Activated CD8-positive, alpha-beta memory T cell treated with anti-CD3 and anti-CD28 coated beads, Interleukin-2, amount 10 ng/mL, durations not matched to agents 7 days and 5 days (primary cell): ENCODE measurements at places on chromosomes 13 and 19. TPM values are rescaled to one million over a fixed set of nuclear protein-coding genes. Genes with fewer than 3 reads are reported as not detected.

GRCh38 chr19:38733493-38734175, 10.6 kb downstream of the CAPN12 start:
- peaks cover 44% of the 10 kb centered on the region for H3K4me1 ChIP-seq
- peaks cover 4% of the 10 kb centered on the region for H3K27me3 ChIP-seq
- peak overlapping the region; percentile 89 for H3K27ac ChIP-seq
- DNase-seq = peak; percentile 51
- peaks cover 19% of the 10 kb centered on the region for H3K36me3 ChIP-seq
- H3K4me3 ChIP-seq = peak overlapping the region; percentile 75

DNA sequence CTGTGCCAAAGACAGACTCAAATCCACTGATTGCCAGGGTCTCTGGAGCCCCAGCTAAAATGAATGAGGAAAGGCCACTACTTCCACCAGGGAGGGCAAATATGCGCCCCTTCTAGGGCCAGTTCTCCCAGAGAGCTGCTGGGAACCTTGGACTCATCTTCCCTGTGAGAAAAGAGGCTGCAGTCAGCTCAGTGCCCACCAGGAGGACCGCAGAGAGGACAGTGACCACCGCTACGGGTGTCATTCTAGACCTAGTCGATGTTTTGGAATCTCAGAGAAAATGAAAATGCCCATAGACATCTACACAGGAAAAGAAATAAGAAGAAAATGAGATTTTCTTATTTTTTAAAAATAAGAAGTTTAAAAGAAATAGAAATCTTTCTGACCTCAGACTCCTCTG, 235.1 kb downstream of the UQCRFS1 start:
- DNase-seq = no peak
- no peak overlapping the region for H3K4me3 ChIP-seq
- no peaks in the 10 kb centered on the region for H3K4me1 ChIP-seq
- H3K36me3 ChIP-seq = no peaks in the 10 kb centered on the region

KLHL1 gene
- not detected for total RNA-seq

- H3K36me3 ChIP-seq = peaks cover 57% of the 10 kb centered on the region
- H3K4me1 ChIP-seq = peaks cover 2% of the 10 kb centered on the region
- peak; percentile 75 for DNase-seq
- H3K27me3 ChIP-seq = no peaks in the 10 kb centered on the region
- H3K27ac ChIP-seq = no peak overlapping the region
These were observed 24.6 kb downstream of the SPC24 start for GRCh38 chr19:11130824-11131455.

SLC25A41 gene
- total RNA-seq = 0.52 TPM

DNA sequence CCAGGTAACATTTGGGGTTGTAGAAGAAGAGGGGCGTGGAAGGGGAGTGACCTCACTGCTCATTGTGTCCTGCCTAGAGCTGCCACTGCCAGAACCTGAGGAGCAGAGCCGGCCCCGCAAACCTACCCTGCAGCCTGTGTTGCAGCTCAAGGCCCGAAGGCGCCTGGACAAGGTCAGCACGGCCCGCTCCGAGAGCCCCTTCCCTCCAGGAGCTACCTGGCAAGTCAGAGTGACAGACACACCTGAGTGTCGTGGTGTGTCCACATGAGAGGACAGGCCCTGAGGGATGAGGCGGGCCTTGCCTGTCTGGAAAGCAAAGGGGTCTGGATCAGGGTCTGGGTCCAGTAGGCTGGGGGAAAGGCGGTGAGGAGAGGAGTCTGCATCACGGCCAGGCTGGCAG, 6.8 kb downstream of the KMT2B start:
- no peaks in the 10 kb centered on the region for H3K27me3 ChIP-seq
- no peak for DNase-seq
- peaks cover 6% of the 10 kb centered on the region for H3K4me1 ChIP-seq
- peaks cover 62% of the 10 kb centered on the region for H3K36me3 ChIP-seq
- H3K4me3 ChIP-seq = no peak overlapping the region

- peaks cover 25% of the 10 kb centered on the region for H3K36me3 ChIP-seq
- H3K27ac ChIP-seq = no peak overlapping the region
These were observed 38.0 kb downstream of the KCTD4 start for GRCh38 chr13:45162821-45163220.

EEF2 gene
- total RNA-seq = 1,382 TPM

DNA sequence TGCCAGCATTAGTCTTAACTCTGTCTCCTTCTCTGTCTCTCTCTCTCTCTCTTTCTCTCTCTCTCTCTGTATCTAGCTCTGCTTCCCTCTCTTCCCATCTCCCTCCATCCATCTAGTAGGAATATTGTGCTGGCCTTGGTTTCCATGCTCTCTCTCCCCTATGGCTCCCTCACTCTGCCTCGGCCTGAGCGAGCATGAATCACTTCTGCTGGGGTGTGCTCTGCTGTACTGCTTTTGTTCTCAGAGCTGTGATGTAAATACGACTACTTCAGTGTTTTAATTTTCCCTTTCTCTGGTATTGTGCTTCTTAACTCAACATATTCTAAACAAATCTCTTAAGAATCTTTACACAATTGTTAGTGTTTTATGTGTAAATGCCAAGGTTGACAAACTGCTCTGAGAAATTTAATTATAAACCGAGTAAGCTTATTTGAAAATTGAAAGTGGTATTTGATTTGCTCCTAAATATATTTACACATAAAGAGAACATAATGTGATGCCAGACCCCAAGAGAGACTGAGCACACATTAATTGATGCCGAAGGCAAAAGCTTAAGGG, 211.5 kb upstream of the KL start:
- H3K36me3 ChIP-seq = no peaks in the 10 kb centered on the region
- no peak for DNase-seq
- no peaks in the 10 kb centered on the region for H3K4me1 ChIP-seq
- H3K4me3 ChIP-seq = no peak overlapping the region

DNA sequence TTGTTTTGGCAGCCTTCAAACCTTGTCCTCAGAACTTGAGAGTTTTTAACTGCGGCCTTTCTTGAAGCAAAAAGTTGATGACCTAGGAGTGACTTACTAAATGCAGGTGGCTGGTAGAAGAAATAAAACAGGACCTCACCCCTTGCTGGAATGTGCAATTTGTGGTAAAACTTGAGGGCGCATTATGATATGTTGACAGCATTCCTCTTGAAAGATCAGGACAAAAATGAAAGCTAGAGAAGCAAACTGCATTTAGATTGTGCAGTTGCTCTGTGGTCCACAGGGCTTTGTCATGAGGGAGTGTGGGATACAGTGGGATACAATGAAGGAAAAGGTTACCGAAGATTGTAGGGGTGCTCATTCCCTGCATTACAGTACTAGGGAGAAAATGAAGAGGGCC, 504.2 kb downstream of the GPC6 start:
- no peaks in the 10 kb centered on the region for H3K27me3 ChIP-seq
- H3K27ac ChIP-seq = no peak overlapping the region
- no peak overlapping the region for H3K4me3 ChIP-seq
- no peak for DNase-seq

TSHZ3 gene
- total RNA-seq = 0.94 TPM

GAPDHS gene
- not detected for total RNA-seq

DNA sequence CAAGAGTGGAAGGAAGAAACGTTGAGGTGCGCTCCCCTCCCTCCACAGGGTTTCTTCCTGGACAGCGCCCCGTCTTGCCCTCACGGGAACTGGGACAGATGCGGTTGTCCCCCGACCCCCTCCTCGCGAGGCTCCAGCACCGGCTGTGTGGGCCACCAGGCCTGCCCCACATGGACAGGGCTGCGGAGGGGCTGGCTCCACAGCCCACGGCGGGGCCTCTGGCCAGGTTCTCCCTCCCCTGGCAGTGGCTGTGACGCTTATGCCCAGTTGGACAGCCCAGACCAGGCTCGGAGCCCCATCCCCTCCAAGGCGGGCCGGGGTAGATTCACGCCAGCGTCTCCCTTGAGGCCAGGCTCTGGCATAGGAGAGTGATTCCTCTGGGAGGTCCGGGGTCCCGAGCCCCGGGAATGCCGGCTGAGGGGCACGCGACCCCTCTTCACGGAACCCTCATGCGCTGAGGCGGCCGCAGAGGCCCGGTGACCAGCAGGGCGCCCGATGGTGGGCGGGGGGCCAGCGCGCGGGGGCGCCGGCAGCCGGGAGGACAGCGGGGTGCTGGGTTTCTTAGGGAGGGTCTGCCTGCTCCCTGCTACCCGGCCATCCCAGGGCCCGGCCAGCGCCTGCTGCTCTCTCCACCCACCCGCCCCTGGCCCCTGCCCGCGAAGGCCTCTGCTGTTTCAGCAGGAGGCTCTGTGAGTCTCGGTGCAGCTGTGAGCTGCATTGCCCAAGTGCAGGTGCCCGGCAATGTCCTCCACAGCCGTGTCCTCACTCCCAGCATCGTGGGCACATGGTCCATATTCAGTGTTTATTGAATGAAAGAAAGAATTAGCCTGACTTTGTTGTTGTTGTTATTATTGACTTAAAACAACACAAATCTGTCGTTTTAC, 20.3 kb upstream of the GAS6 start:
- peaks cover 28% of the 10 kb centered on the region for H3K27me3 ChIP-seq
- no peak overlapping the region for H3K4me3 ChIP-seq
- H3K27ac ChIP-seq = no peak overlapping the region

- H3K36me3 ChIP-seq = peaks cover 11% of the 10 kb centered on the region
- H3K27ac ChIP-seq = no peak overlapping the region
- H3K27me3 ChIP-seq = no peaks in the 10 kb centered on the region
- peaks cover 33% of the 10 kb centered on the region for H3K4me1 ChIP-seq
- no peak overlapping the region for H3K4me3 ChIP-seq
These were observed 3.0 kb upstream of the PLEKHF1 start for GRCh38 chr19:29662278-29662603.

DNA sequence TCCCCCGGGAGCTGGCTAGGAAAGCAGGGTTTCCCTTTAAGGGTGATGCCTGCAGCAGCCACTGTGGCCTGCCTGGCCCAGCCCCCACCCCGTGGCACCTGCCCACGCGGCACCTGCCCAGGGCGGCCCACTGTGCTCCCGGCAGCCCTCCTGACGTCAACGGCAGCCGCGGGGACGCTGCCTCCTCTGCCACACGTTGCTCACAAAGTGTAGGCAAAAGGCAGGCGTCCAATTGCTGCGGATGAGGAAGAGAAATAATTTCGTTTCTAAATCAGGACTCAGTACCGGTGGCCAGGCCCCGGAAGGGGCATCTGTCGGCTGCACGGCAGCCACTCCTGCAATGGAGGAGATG, 122.3 kb downstream of the URI1 start:
- DNase-seq = no peak
- no peaks in the 10 kb centered on the region for H3K27me3 ChIP-seq
- H3K4me1 ChIP-seq = peaks cover 4% of the 10 kb centered on the region
- no peaks in the 10 kb centered on the region for H3K36me3 ChIP-seq
- H3K4me3 ChIP-seq = no peak overlapping the region
- no peak overlapping the region for H3K27ac ChIP-seq

DNA sequence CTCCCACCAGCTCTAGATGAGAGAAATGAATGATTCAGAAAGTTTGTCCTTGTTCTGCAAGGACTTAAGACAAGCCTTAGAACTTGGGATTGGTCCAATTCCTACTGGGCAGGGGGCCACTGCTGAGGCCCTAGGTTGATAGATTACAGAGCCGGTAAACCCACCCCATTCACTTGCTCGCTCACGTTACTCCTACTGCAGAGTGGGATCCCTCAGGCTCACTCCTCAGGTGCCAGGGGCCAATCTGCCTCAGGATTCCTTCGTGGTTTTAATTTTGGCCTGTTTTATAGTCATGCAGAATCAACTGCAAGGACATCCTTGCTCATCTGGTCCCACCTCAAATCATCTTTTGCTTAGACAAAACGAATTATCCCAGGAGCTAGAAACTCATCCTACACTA, 59.0 kb downstream of the SERP2 start:
- no peaks in the 10 kb centered on the region for H3K36me3 ChIP-seq
- DNase-seq = no peak
- H3K4me3 ChIP-seq = no peak overlapping the region
- H3K4me1 ChIP-seq = peaks cover 15% of the 10 kb centered on the region

SLITRK1 gene
- total RNA-seq = not detected

SLITRK6 gene
- total RNA-seq = not detected

DNA sequence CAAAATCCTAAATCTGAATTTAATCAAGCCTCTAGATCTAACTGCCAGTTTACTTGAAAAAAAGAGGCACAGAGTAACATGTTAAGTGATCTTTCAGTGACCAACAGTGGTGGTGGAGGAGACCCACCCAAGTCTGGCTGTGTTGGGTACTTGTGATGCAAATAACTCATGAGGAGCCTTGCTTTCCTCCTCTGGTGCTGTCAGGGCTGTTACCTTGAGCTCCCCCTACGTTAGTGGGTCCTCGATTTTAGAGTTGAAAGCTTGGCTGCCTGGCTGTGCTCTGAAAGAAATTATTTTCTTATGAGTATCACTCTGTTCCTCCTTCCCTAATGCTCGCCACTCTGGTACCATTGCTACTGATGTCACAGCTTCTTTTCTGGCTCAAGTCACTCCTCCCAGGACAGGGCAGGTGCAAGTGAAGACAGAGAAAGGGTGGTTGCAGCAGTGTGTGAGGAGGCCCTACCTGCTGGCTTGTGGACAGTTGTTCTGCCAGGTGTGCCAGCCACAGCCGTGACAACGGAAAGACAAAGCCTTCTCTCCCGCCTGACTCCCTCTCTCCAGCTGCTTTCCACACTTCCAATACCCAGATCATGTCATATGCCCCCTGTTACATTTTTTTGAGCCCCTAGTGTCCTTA, 6.5 kb upstream of the SUPT20H start:
- H3K27me3 ChIP-seq = peaks cover 16% of the 10 kb centered on the region
- H3K27ac ChIP-seq = no peak overlapping the region
- DNase-seq = no peak

TMEM190 gene
- not detected for total RNA-seq

FCER2 gene
- 0.23 TPM for total RNA-seq

DNA sequence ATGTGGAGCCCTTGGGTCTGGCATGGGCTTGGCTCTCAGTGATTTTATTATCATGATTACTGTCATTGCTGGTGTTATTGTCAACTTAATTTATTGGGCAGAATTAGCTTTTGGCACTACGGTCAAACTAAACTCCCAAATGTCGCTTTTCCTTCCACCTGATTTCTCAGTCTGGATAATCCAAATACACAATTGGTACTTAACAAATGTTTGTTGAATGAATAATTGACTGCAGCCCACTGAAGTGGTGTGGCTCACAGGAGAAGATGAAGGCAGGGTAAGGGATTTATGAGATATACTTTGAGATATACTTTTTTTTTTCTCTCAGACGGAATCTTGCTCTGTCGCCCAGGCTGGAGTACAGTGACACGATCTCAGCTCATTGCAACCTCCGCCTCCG, 1.5 kb downstream of the COLGALT1 start:
- no peak for DNase-seq
- peaks cover 12% of the 10 kb centered on the region for H3K4me1 ChIP-seq
- H3K4me3 ChIP-seq = peak overlapping the region; percentile 78
- no peaks in the 10 kb centered on the region for H3K27me3 ChIP-seq
